Thymus (tissue), 14 donors: ENCODE measurements at places on chromosomes 7 and 10. TPM values are rescaled to one million over a fixed set of nuclear protein-coding genes. Genes with fewer than 3 reads are reported as not detected.

DNA sequence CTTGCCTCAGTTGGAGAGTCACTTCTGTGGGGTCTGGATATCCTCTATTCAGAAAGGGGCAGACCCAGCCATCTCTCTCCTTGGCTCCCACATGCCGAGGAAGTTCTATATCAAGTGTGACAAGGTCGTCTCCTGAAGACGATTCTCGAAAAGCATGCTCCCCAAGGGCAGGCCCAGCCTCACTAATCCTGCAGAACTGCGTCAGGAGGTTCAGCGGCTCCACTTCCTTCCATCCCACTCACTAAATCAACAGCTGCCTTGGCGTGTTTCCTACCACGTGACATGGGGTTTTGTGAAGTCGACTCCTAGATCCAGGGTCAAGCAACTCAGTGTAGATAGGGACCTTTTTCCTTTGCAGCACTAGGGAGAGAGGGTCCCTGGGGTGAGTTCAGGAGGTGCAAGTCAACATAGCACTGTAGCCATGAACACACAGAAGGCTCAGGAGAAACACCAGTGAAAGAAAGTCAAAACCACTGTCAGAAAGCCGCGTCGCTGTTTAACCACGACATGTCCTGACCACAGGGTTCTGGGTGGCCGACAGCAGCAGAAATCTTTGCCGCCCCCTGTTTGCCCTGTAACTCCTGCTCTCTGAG lies 156.4 kb downstream of the PRPF18 start:
- DNase-seq, result no peak

GRCh38 chr7:92645114-92646061 lies 55.2 kb upstream of the FAM133B start:
- no peak for DNase-seq

DNA sequence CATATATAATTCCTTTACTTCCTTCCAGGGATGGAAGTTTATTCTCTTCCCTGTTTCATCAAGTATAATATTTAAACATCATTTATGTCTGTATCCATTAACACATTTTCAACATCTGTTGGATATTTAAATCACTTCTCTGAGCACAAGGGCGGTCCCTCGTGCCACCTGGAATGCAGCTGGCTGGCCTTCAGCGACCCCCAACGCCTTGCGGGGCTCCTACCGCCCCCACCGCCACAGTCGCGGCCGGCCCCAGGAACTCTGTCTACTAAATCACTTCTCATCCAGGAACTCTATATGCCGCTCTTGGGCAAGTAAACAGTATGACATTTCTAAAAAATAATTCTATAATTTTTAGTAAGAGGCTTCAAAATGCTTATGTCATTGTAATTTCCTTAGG lies 221.1 kb upstream of the PTN start:
- no peak for DNase-seq

- no peak for DNase-seq
Observed at GRCh38 chr10:71225291-71226058, 13.1 kb downstream of the UNC5B start.

DNA sequence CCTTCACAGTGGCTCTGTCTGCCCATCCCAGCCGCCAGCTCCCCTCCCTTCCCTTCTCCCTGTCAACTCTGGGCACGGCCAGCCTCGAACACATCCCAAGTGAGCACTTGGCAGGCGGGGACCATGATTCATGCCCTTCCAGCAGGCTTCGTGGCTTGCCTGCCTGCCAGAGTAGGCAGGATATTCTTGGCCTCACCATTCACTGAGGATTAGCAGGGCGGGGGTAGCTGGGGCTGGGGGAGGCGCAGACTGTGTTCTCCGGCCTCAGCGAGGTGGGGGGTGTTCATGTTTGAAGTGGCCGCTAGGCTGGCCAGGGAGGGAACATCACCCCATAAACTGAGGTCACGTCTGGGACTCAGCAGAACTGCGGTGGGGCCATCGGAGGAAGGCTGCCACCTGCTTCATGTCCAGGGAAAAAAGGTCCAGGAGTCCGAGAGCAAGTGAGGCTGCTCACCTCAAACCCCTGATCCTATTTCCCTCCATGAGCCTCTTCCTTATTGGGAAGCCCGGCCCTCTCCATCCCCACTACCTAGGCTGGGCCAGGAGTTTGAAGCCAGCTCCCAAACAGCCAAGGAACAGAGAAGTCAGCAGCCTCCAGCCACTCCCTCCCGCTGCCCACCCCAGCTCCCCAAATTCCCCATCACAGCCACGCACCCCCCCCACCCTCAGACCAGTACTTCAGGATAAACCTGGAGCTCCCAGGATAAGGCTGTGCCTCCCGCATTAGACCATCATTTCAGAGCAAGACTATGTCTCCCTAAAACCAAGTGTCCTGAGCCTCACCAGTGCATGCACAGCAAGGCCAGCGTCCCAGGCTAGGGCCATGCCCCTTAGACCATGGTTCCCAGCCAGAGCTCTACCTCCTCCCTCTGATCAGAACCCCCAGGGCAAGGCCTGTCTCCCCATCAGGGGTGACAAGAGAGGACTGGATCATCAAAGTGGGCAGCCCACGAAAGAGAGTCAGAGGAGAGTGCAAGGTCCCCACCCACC lies 42.8 kb upstream of the RABGEF1 start:
- no peak for DNase-seq

GRCh38 chr10:80516506-80517075 lies 21.1 kb upstream of the SH2D4B start:
- no peak for DNase-seq

DNA sequence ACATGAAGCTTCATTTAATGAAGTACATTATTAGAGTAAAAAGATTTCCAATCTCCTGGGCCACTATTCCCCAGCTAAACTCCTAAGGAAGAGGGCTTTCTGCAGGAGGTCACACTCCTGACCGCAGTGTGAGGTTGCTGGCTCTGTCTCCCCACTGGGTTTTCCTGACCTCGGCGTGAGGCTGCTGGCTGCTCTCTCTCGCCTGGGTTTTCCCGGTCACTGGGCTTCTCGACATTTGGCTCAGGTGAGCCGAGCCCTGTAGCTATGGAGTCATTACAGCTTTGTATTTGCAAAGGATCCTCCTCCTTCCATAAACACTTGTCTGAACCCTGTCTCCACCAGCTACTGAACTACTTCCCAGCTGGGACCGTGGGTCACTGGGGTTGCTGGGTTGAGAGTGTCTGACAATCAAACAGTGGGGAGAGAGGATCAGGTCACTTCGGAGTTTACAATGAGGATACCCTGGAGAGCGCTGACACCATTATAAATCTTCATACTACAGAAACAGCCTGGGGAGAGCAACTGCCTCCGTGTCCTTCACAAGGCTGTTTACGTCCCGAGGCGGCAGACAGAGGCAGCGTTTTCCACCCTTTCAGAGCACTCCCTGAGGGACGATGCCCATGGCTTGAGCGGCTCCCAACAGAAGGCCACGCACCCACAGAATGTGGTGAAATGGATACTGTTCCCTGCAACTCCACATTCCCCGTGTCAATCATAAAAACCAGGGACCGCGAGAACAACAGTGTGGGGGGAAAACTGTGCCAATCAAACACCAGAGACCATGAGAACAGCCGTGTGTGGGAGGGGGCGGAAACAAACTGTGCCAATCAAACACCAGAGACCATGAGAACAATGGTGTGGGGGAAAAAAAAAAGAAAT lies 226.2 kb downstream of the ZMYND11 start:
- no peak for DNase-seq

DNA sequence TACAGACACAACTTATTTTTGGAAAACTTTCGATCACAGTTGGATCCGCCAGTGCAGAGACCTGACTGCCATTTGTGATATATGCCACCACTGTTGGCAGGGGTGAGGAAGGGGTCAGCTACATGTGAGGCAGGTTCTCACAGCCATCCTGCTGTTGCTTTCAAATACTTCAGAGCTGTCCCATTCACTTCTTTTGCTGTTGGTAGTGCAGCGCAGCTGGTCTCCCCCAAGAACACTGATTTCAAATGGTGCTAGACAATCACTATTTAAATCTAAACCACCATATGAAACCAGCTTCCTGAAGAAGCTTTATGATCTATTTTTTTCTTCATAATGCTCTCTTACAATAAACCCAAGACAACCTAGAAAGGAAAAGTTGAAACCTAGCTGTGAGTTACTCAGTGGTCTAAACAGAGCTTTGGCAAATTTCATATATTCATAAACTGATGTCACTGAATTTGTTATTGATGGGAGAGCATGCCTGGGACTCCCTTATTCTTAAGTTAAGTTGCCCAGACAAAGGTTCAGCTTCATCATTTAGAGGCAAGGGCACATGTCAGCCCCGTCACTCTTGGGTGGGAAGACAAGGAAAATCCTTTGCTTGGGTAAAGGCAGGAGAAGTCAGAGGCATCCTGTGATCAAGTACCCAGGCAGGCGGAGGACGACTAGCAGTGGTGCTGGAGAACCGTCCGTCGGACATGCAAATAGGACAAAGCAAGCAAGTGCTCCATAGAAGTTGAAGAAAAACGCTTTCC lies 143.4 kb upstream of the KLF14 start:
- no peak for DNase-seq

GRCh38 chr7:5450549-5451327 lies 27.1 kb upstream of the TNRC18 start:
- DNase-seq, result peak; percentile 63

GRCh38 chr10:131093795-131094366 lies 217.6 kb downstream of the TCERG1L start:
- DNase-seq, result no peak

GRCh38 chr10:62348029-62348428 lies 26.1 kb upstream of the ZNF365 start:
- no peak for DNase-seq

DNA sequence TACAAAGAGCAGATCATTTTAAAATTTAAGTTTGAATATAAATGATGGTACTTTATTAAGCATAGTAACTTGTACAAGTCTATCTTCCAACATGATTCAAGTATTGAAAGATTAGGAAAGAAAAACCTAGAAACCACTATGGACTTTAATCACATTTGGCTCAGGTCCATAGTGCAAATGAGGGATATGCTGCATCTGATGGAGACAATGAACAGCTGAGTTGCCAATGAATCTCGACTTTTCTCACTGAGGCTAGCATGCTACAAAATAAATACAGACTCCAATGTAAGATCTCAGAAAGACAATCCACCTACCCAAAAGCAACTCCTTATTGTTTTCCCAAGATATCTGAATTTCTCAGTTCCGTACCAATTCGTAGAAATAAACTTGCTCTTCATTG lies 89.8 kb downstream of the SEMA3A start:
- no peak for DNase-seq

DNA sequence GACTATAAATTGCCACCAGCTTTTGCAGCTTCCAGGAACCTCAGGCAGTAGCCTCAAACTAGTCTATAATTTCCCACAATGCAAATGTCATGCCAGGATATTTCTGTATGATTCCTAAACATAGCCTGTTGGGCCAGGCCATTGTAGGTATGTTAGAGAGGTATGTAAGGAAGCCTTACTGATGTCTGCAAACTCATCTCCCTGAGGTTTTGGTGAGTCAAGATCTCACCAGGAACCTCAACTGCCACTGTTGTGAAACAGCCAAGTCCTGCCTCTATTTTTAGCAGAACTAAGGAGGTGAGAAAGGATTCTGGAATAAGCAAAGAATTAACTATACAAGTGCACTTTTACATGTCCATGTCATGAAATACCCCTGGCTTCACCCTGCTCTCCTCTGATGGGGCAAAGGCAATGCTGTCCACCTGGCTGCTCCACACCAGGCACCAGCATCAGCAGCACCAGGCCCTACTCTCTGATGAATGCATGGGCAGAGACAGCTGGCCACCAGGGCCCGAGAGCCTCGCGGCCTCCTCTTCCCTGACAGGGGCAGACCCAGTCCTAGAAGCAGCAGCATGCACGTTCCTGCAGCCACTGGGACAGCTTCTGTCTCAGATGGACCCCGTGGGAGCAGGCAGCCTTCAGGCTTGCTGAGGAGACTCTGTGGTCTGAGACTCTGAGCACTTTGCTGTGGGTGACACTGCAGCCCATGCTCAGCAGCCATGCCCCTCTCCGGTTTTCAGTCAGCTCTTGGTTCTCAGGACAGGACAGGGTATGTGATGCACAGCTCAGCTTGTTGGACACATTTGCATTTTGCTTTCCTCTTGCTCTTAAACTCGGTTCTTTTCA lies 147.3 kb downstream of the ZMYND11 start:
- DNase-seq, result no peak

DNA sequence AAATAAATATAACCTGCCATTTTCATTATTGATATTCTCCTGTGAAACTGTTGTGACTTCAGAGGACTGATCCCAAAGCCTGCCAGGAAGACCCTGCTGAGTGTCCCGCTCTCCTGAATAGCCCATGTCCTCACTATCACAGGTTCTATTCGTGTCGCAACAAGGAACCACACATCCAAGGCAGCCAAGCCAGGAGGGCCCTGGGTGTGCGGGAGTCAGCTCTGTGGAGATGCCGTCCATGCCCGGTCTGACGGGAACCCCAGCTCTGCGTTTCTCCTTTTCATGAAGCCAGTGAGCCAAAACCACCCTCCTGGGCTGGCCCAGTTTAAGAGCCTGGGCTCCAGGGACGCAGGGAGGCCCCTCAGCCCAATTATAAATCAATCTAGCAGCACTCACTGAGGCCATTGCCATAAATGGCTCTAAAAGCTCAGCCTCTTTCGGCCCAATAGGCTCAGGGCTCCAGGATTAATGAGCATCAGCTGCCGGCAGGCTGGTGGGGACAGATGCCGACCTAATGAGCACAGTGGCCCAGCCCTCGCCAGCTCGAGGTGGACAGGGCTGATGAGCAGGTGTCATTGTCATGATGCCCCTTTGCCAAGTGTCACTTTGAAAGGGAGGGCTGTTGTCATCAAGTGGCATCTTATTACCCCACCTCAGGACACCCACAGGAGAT lies 177.9 kb downstream of the PLXNA4 start:
- DNase-seq, result no peak

- DNase-seq, result no peak
Observed at GRCh38 chr10:51251110-51251509, 176.8 kb downstream of the PRKG1 start.

GRCh38 chr10:71711052-71711623 lies 8.4 kb downstream of the C10orf105 start:
- DNase-seq, result no peak

- DNase-seq, result no peak
Observed at GRCh38 chr10:100340948-100341847, 5.8 kb upstream of the SCD start.

- DNase-seq, result no peak
Observed at GRCh38 chr7:22821702-22822485, 755 bp downstream of the TOMM7 start.

- DNase-seq, result no peak
Observed at GRCh38 chr7:4715410-4715776, 33.3 kb downstream of the FOXK1 start.

EMX2 gene
- 0.09 TPM for total RNA-seq

ADARB2 gene
- total RNA-seq, result 2.5 TPM

ANKRD30A gene
- not detected for total RNA-seq

AKR1B15 gene
- total RNA-seq, result 0.24 TPM

CC2D2B gene
- total RNA-seq, result 0.33 TPM

UTF1 gene
- total RNA-seq, result not detected

BHLHA15 gene
- not detected for total RNA-seq

LRRC17 gene
- total RNA-seq, result 27.8 TPM

PON1 gene
- 11.7 TPM for total RNA-seq

MINDY4 gene
- 1.5 TPM for total RNA-seq

SVIL gene
- 11.5 TPM for total RNA-seq

BAMBI gene
- 1.3 TPM for total RNA-seq

ZMIZ1 gene
- total RNA-seq, result 7.4 TPM

DPP6 gene
- total RNA-seq, result 4.5 TPM
